ENCODE measurements at places on chromosomes 5 and 9. TPM values are rescaled to one million over a fixed set of nuclear protein-coding genes. Genes with fewer than 3 reads are reported as not detected.

Gene FBXW2
- total RNA-seq: 18.3 TPM

Gene ADGRD2
- not detected for total RNA-seq

Gene FGF10
- total RNA-seq: not detected

Gene ADAMTS6
- total RNA-seq: 62.5 TPM
